ENCODE measurements at places on chromosomes 7 and 10. TPM values are rescaled to one million over a fixed set of nuclear protein-coding genes. Genes with fewer than 3 reads are reported as not detected.

DNA sequence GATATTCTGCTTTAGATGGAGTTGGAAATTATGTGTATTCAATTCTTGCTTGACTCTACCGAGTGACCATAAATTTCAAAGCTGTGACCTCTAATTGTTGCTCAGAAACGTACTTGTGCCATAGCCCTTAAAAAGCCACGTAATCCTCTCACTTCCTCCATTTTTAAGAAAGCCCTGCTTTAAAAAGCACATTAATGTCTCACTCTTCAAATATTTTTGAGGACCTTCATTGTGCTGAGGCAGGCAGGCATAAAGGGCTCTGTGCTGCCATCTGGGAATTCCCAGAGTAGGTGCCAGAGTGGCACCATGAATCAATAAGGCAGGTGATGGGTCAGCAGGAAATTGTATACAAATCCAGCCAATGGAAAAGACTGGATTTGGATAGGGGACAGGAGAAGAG lies 97.7 kb upstream of the FAM204A start:
- no peaks in the 10 kb centered on the region for H3K27me3 ChIP-seq
- H3K4me3 ChIP-seq = no peak overlapping the region
- no peak for DNase-seq
- no peaks in the 10 kb centered on the region for H3K4me1 ChIP-seq
- H3K36me3 ChIP-seq = no peaks in the 10 kb centered on the region

DNA sequence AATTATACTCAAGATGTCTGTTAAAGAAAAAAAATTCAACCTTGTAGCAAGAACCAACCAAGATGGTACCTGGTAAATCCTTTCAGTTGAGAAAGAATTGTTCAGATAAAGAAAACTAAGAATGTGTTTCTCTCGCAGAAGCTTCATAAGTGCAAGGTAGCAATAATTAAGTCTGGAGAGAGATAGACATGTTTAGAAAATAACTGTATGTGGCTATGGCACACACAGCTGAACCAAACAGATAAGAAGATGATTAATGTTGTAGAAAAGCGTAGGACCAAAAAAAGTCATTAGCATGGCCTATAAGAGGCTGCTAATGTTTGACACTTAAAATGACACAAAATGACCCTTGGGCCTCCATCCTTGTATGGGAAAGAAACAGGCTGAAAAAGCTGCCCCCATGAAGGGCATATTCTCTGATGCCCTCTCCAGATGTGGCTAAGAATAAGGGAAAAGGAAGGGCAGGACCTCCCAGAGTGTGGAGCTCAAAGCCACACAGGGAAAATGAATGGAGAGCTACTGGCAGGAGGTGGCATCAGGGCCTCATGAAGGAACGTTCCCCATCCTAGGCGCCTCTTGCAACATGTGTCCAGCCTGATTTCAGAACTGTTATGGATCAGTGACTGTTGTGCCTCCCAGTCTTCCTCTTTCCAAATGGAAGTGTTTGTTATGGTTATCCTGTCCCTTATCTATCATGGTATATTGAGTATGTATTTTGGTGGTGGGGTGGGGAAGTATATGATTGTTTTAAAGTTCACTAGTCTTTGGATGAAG lies 30.7 kb downstream of the TLL2 start:
- no peaks in the 10 kb centered on the region for H3K27me3 ChIP-seq
- H3K36me3 ChIP-seq = no peaks in the 10 kb centered on the region
- H3K4me1 ChIP-seq = no peaks in the 10 kb centered on the region
- H3K4me3 ChIP-seq = no peak overlapping the region
- no peak for DNase-seq

DNA sequence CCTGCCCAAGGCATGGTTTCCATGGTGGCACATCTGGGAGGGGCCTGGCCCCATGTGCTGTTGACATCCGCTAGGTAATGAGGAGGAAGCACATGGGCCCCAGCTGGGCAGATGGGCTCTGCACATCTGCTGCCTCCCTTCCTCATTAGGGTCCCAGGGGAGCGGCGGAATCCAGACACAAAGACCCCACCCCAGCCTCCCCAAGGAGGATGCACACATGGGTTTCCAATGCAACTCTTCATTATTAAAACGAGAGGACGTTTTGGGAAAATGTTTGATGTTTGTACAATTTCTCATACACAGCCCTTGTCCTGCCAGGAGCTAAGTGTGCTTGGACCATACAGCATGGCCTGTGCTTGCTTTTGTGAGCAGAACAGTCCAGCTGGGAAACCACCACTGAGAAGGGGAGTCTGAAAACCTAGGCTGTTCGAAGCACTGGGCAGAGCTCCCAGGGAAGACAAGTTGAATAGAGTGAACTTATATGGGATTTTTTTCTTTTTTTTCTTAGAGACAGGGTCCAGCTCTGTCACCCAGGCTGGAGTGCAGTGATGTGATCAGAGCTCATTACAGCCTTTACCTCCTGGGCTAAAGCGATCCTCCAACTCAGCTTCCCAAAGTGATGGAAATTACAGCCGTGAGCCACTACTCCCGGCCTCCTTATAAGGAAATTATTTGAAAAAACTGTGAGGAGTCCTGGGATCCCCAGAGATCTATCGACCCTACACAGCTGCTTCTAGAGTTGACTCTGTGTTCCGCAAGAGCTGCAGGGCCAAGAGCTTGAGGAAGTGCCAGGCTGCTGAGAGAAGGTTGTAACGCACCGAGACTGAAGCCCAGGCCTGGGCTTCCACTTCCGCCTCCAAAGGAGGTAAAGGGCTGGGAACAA lies 23.4 kb downstream of the FAM107B start:
- no peaks in the 10 kb centered on the region for H3K36me3 ChIP-seq
- peak overlapping the region; percentile 9 for H3K27ac ChIP-seq
- no peaks in the 10 kb centered on the region for H3K4me1 ChIP-seq
- no peak overlapping the region for H3K4me3 ChIP-seq

GRCh38 chr7:140403878-140404564 lies at the start of gene RAB19:
Gene RAB19 (plus strand): TSS chr7:140404058. CDS start chr7:140407647, 3,589 bp downstream.
- no peak within 1 kb of the TSS for H3K27ac ChIP-seq
- DNase-seq = no peak
- no peaks in the 10 kb centered on the region for H3K27me3 ChIP-seq

- no peaks in the 10 kb centered on the region for H3K27me3 ChIP-seq
- no peak for DNase-seq
- H3K4me3 ChIP-seq = no peak overlapping the region
- no peak overlapping the region for H3K27ac ChIP-seq
Observed at GRCh38 chr10:25026463-25026862, 10.1 kb downstream of the THNSL1 start.

- no peaks in the 10 kb centered on the region for H3K27me3 ChIP-seq
- H3K27ac ChIP-seq = no peak overlapping the region
- no peak overlapping the region for H3K4me3 ChIP-seq
- H3K36me3 ChIP-seq = no peaks in the 10 kb centered on the region
- no peak for DNase-seq
Observed at GRCh38 chr7:116122972-116123595, 87.3 kb upstream of the TES start.

- H3K27ac ChIP-seq = no peak overlapping the region
- H3K4me1 ChIP-seq = no peaks in the 10 kb centered on the region
- no peak overlapping the region for H3K4me3 ChIP-seq
- H3K27me3 ChIP-seq = no peaks in the 10 kb centered on the region
- no peak for DNase-seq
- no peaks in the 10 kb centered on the region for H3K36me3 ChIP-seq
Observed at GRCh38 chr10:117249493-117250093, 8.7 kb downstream of the SLC18A2 start.

- H3K27me3 ChIP-seq = no peaks in the 10 kb centered on the region
- no peak overlapping the region for H3K4me3 ChIP-seq
- no peaks in the 10 kb centered on the region for H3K36me3 ChIP-seq
- no peaks in the 10 kb centered on the region for H3K4me1 ChIP-seq
Observed at GRCh38 chr7:37007691-37008090, 283.4 kb upstream of the AOAH start.

- no peaks in the 10 kb centered on the region for H3K36me3 ChIP-seq
- no peak overlapping the region for H3K4me3 ChIP-seq
- no peak overlapping the region for H3K27ac ChIP-seq
- no peak for DNase-seq
- H3K27me3 ChIP-seq = no peaks in the 10 kb centered on the region
- peaks cover 11% of the 10 kb centered on the region for H3K4me1 ChIP-seq
Observed at GRCh38 chr7:29748286-29749099, 57.8 kb upstream of the WIPF3 start.

DNA sequence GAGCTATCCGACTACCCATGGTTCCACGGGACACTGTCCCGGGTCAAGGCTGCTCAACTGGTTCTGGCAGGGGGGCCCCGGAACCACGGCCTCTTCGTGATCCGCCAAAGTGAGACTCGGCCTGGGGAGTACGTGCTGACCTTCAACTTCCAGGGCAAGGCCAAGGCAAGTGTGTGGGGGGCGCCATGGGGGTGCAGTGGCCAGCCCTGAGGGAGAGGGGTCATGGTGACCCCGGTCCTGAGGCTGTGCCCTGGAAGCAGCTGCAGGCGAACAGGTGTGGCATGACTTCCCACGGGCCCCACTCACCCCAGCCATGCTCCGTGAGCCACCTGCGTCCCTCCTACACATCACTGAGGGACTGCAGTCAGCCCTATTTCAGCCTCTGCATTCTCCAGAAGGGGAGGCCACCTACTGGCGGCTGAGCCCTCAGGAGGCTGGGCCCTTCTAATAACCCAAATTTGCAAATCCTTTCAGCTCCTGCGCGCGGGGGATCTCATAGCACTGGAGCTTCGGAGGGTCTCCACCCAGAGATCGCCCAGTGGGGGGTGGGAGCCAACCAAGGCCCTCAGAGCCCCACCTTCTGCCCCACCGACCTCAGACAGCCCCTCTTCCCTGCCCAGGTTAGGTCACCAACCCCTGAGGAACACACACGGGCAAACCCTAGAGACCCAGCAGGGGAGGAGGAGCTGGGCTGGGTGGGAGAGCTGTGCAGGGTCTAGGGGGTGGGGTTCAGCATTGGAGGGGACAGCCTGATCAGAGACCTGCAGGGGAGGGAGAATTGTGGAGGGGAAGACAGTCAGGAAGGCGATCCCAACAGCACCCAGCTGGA lies 30.8 kb downstream of the SH2B2 start:
- DNase-seq = no peak
- no peaks in the 10 kb centered on the region for H3K36me3 ChIP-seq
- H3K27ac ChIP-seq = no peak overlapping the region
- peaks cover 3% of the 10 kb centered on the region for H3K4me1 ChIP-seq
- H3K27me3 ChIP-seq = no peaks in the 10 kb centered on the region

DNA sequence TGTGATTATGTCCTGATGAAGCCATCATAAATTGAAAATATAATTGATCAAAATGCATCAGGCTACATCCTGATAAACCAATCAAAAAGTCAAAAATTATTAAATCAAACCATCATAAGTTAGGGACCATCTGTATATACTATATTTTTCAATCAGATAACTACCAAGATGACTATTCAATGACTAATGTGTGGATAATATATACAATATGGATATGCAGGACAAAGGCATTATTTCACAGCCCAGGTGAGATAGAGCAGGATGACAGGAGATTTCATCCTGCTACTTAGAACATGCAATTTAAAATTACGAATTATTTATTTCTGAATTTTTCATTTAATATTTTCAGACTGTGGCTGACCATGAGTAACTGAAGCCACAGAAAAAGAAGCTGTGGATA lies 137.3 kb upstream of the GNAI1 start:
- no peaks in the 10 kb centered on the region for H3K4me1 ChIP-seq
- H3K27ac ChIP-seq = no peak overlapping the region
- no peak for DNase-seq
- no peaks in the 10 kb centered on the region for H3K36me3 ChIP-seq
- no peak overlapping the region for H3K4me3 ChIP-seq

DNA sequence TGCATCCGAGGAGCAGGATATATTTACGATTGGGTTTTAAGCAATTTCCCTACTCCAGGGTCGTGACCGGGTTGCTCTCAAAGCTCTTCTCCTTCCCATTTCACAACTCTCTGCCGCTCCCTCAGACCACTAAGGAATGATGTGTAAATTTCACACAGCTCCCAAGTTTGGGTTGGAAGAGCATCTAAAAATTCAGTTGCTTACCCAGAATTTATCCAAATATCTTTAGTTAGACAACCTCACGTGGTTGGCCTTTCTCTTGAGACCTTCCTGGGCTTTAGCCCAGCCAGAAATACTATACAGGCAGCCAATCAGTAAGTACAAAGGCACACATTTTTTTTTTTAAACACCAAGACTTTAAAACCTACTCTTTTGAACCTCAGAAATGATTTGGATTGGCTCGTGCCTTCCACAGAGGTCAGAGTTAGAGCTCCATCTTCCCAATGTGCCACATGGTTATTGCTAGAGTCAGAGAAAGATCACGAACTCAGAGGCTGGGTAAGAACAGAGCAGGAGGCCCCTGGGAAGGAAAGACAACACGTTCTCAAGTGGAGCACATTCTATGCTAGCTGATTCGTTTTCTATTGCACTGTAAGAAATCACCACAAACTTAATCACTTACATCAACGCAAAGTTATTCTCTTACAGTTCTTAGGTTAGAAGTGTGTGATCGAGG lies 335.4 kb upstream of the MGMT start:
- DNase-seq = no peak
- no peaks in the 10 kb centered on the region for H3K27me3 ChIP-seq
- H3K36me3 ChIP-seq = no peaks in the 10 kb centered on the region
- no peak overlapping the region for H3K27ac ChIP-seq
- no peak overlapping the region for H3K4me3 ChIP-seq

GRCh38 chr7:18698258-18698734 lies 202.7 kb downstream of the HDAC9 start:
- H3K36me3 ChIP-seq = no peaks in the 10 kb centered on the region
- H3K4me1 ChIP-seq = no peaks in the 10 kb centered on the region
- H3K4me3 ChIP-seq = no peak overlapping the region
- H3K27me3 ChIP-seq = no peaks in the 10 kb centered on the region
- no peak overlapping the region for H3K27ac ChIP-seq

DNA sequence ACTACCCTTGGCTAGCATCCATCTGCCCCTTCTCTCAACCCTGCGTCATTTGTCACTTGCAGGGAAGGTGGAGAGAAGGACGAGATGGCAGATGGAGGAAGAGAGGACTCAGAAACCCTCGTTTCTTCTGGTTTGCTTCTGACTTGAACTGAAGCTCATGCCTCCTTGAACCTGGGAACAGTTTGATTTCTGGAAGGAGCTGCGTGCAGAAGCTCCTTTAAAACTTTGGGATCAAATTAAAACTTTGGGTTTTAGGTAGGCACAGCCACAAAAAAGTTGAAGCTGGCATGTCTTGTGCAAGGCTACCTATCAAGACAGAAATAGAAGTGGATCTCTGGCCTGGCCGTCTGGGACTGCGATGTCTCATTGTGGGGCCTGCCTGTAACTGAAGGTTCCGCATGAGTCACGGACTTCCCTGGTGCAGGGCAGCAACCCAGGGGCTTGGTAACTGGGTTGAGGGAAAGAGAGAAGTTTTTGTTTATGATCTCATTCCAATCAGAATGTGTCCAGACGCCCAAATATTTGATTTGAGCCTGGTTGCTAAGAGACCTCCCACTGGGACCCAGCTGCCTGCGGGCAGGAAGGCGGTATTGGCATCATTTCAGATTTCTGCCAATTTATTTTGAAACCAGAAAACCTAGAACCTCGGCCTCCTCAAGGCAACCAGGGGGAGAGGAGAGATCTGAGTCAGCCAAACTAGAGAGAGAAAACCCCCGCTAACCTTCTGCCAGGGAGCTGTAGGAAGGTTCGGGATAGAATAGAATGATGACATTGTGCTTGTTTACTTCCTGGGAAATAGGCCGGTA lies 15.8 kb upstream of the CAMK1D start:
- DNase-seq = peak; percentile 25
- no peak overlapping the region for H3K27ac ChIP-seq
- no peaks in the 10 kb centered on the region for H3K27me3 ChIP-seq
- H3K4me1 ChIP-seq = peaks cover 2% of the 10 kb centered on the region

Gene RBM48
- total RNA-seq = 12.5 TPM

Gene MYO1G
- 2.4 TPM for total RNA-seq

Gene NKX2-3
- total RNA-seq = 0.18 TPM

Gene KLLN
- 0.53 TPM for total RNA-seq

Gene CALHM3
- not detected for total RNA-seq

Gene CYP2E1
- total RNA-seq = 3.7 TPM

Gene OR2A12
- not detected for total RNA-seq
